ENCODE measurements at places on chromosomes 2 and 18.
A peak's percentile ranks its signal among the peaks of the same experiment; 100 is the strongest.

DNA sequence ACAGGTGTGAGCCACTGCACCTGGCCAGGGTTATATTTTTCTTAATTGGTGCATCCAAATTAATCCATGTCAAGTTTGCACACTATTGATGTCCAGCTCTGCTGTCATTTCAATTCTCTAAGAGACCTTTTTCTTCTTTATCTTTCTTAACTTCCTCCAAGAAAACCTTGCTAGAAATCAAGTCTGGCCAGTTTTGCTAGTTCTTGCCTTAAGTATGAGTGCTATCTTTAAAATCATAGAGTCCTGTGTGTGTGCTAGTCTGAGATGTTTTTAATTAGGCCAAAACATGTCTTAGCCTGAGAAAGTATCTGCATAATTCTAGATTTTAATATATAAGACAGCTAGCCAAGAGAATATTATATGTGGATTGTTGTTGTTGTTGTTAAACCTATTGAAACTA lies 56.2 kb upstream of the SLC39A10 start:
- DNase-seq = no peak

- no peak for DNase-seq
Observed at GRCh38 chr2:15673919-15674636, 82.4 kb downstream of the DDX1 start.

DNA sequence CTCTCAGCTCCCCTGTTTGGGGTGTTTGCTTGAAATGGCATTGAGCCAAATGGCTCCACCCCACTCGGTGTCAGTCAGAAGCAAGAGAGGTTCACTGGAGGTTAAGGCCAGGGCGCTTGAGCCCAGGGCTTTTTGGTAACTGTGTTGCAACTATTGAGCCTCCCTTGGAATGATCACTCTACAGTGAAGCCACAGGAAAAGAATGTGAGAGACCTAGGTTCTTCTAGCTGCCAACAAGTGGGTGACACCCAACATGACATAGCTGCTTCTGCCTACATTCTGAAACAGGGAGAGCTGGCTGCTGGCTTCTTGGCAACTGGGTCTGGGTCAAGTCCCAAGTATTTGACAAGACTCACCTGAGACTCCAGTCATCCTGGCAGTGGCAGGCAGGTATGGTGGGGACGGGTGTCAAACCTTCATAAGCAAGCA lies 7.1 kb upstream of the GRHL1 start:
- DNase-seq = no peak

GRCh38 chr2:173278794-173279526 lies 75.7 kb upstream of the CDCA7 start:
- DNase-seq = no peak

DNA sequence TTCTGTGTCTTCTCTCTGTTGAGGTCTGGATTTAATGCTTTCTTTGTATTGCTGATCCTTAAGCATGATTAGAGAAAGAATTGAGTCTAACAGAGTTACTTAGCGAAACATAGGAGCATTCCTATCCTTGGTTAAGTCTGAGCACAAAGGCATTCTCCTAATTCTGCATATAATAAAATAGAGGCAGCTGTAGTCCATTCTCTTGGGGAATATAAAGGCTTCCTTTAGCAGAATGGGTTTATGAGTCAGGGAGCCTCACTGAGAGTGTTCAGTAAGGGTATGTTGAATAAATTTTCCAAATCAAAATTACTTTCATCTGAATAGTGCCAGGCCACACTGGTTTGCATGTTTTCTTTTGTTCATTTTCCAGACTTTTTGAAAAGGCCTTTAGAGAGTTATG lies 101.5 kb downstream of the GALNT1 start:
- DNase-seq = no peak

DNA sequence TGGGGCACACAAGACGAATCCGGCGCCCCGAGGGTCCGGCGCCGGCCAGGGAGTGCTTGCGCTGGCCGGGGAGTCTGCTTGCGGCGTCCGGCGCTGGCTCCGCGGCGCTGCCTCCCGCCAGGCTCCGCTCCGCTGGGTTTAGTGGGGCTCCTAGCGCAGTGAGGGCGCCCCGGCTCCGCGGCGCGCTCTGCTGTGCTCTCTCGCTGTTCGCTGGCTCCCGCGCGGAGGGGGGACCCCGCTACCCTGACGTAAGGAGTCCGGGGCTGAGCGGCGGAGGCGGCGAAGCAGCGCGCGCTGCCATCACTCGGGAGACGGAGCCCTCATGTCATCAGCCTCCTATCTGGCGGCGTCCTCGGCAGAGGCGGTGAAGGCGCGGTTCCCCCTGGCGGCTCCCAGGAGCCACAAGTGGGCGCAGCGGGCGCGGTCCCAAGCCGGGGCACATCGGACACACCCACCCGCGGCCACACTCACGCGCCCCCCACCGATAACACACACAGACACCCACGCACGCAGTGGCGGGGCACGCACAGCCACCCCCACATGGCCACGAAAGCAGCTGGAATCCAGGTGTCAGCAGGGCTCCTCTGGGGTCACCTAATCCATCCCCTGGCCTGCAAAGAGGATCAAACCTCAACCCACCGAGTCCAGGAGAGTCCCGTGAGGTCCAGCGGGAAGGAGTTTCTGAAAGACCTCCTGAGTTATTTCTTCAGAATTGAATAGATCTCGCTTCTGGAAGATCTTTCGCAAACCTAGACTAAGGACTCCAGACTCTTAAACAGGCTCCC lies at the start of gene C1QL2:
Gene C1QL2 (minus strand): TSS at position 189 of the 785 bp plus-strand sequence. CDS start 482 bp downstream, outside the sequence.
- DNase-seq = no peak

DNA sequence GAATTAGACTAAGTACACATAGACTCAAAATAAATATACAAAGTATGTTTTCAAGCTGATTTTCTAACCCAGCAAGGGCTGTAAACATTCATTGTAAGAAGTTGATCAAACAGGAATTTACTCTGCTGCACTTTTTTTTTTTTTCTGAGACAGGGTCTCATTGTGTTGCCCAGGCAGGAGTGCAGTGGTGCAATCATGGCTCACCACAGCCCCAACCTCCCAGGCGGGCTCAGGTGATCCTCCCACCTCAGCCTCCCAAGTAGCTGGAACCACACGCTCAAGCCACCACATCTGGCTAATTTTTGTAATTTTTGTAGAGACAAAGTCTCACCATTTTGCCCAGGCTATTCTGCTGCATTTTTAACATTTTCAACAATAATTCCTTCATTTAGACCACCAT lies 8.3 kb upstream of the CFLAR start:
- no peak for DNase-seq

DNA sequence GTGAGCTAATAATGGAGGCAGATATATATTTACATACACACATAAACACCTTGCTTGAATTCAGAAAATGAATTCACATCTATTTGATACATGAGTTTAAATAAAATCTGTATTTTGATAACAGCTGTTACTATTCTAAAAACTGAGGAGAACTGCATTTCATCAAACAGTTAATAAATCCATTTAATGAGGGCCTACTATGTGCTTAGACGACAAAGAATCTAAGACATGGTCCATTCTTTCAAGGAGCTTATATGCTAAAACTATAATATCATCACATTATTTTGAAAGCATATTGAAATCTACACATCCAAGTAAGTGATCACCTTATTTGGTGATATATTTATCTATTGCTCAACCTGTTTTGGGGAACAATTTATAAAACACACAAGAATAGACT lies 90.8 kb upstream of the ZFP36L2 start:
- DNase-seq = no peak

- no peak for DNase-seq
Observed at GRCh38 chr2:180124273-180125139, 117.4 kb upstream of the CWC22 start.

- DNase-seq = no peak
Observed at GRCh38 chr2:2938481-2938880, 439.1 kb downstream of the EIPR1 start.

GRCh38 chr2:153405196-153405595 lies 73.4 kb downstream of the RPRM start:
- no peak for DNase-seq

- DNase-seq = no peak
Observed at GRCh38 chr2:70523672-70523995, 30.0 kb downstream of the TGFA start.

- no peak for DNase-seq
Observed at GRCh38 chr18:73805991-73806390, 341.6 kb downstream of the FBXO15 start.

DNA sequence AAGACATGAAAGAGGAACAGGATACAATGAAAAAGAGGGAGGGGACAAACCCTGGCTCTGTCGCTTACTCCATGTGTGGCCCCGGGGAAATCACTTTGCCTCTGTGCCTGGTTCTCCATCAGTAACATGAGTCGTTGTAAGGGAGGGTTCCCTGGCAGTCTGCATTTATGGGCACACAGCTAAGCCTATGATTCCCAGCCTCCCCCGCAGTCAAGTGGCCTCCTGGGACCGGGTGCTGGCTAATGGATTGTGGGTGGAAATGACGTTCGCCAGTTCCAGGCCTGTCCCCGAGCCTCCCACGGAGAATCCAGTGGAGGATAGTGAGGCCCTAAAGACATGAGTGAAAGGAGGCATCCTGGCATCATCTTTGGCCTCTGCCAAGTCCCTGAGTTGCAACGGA lies 42.7 kb downstream of the SFXN5 start:
- no peak for DNase-seq

- DNase-seq = peak; percentile 35
Observed at GRCh38 chr2:95526360-95527341, 42.1 kb upstream of the TRIM43B start.

DNA sequence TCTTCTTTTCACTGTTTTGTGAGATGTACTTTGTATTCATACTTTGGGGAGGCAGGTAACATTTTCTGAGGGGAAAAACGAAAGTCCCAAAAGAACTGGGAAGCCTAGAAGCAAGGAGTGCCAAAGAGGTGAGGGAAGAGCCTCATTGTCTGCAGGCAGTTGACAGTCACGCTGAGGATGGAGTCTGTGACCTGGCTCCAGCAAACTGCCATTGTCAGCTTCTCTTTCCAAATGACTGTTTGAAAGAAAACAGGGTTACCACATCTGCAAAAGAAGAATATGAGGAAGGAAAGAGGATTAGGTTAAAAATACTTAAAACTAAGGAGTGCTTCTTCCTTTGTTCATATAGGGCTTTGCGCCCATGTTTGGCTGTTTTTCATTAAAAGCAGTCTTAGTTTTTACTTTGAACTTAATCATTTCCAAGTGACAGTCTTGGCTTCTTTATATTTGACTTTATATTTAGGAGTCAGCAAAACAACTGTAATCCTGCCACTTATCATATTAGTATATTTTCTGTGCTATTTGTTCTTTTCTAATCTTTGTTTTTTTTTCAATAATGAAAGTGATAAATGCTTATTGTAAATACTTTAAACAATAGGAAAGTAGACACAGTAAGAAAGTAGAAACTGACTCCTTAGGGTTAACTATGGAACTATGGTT lies 35.0 kb downstream of the CERS6 start:
- DNase-seq = no peak

DNA sequence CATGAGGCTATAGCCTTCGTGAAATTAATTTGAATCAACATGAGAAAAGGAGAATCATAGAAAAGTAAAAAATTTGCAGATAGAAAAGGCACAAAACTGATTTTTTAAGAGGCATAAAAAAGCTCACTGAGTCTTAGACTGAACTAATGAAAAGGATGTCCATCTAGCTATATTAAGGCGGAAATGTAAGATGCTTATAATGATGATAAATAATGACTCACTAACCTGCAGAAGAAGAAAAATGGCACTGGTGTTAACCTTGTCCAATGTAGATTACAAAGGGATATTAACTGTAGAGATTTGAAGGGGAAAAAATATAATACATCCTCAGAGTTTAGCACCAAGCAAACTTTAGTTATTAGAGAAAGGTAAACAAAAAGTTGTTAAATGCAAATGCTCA lies 1098.0 kb upstream of the DDX18 start:
- no peak for DNase-seq

DNA sequence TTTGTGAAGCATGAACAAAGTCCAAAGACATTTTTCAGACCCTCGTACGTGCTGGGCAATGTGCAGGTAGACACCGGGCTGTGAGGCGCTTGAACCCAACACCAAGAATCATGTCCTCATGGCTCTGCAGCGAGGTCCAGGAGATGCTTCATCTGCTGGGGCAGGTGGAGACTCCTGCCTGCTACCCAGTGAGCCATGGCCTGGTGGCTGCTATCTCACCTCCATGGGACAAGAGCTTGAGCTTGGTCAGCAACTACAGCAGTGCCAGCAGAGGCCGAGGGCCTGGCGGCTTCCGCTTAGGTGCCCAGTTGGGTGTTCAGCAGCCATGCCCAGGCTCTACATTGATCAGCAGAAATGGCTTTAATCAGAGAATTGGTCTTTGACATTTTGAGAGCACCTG lies 281.0 kb upstream of the HS6ST1 start:
- no peak for DNase-seq

DNA sequence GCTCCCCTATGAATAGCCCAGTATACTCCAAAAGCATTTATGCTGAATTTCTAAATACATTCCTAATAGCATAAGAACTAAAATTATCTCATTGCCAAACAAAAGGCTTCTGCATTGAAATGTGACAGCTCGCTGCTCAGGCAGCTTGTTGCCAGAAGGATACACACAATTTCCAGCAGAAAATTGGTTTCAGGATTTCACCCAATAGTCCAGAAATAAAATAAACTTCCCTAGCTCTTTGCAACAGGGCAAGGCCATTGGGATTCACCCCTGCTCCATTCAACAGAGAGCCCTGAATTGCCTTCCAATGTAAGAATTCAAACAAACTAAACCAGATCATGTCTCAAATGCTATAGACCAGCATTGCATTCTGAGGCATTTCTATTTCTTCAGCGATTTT lies 70.7 kb downstream of the RBM43 start:
- DNase-seq = no peak

- DNase-seq = no peak
Observed at GRCh38 chr18:7871560-7872456, 304.7 kb downstream of the PTPRM start.

DNA sequence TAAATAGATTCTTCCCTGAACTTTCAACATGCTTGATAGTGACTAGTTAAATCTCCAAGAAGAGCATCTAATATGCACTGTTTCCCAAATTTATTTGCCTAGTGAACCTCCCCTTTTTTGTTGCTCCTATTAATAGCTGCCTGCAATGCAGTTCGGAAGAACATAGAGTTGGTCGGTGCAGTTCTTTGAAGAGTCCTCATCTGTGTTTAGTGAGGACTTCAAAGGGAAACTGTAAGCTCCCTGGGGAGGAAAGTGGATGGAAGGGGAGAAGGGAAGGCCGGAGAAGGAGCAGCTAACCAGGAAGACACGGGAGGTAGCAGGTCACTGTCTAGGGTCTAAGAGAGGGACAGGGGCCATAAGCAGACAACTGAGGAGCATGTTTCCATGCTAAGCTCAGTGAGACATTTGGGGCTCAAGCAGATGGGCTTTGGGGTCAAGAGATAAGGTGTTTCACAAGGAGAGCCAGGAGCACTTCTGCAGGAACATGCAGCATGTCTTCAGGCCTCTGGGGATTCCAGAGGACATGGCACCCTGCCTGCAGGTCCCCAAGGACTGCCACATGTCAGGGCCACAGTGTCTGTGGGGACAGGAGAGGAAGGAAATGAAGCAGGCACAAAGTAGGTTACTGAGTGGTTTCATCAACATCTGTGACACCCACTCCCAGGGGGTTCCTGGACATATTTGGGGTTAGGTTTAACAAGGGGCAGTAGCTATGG lies 48.7 kb upstream of the ANXA4 start:
- DNase-seq = no peak

DNA sequence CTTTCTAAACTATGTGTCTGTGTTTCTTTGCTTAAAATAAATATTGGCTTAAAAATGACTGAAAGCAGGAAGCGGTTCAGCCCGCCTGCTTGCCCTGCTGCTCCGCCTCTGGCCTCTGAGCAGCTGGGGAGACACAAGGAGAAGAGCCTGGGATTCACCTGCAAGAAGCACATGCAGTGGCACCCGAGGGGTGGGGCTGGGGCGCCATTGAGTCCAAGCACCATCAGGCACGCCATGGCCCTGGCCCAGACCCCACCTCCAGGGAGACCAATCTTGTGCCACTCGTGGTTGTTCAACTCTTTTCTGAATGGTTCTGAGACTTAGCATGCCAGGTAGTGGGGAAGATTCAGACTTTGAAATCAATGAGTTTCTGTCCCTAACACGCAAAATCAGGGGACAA lies 495.5 kb upstream of the MYT1L start:
- DNase-seq = no peak
